Dermis blood vessel endothelial cell (primary cell): ENCODE measurements at places on chromosomes 2 and 18. TPM values are rescaled to one million over a fixed set of nuclear protein-coding genes. Genes with fewer than 3 reads are reported as not detected.

The TCF23 gene
- total RNA-seq, result not detected in 2 replicates

The EVX2 gene
- not detected in 2 replicates for total RNA-seq

The TDRD15 gene
- not detected in 2 replicates for total RNA-seq

The TBC1D8 gene
- 81.3 and 89.8 TPM in 2 replicates for total RNA-seq

The MAB21L4 gene
- total RNA-seq, result not detected in 2 replicates
